Activated CD4-positive, alpha-beta T cell treated with anti-CD3 and anti-CD28 coated beads, Interleukin-2, amount 50 U/mL, for 24 hours (primary cell): ENCODE measurements at places on chromosomes 2 and 18.

GRCh38 chr18:2337552-2338141 is 233.7 kb downstream of the METTL4 start:
- DNase-seq: peak; percentile 13

GRCh38 chr18:73407506-73407905 is 539.7 kb upstream of the NETO1 start:
- DNase-seq: no peak

DNA sequence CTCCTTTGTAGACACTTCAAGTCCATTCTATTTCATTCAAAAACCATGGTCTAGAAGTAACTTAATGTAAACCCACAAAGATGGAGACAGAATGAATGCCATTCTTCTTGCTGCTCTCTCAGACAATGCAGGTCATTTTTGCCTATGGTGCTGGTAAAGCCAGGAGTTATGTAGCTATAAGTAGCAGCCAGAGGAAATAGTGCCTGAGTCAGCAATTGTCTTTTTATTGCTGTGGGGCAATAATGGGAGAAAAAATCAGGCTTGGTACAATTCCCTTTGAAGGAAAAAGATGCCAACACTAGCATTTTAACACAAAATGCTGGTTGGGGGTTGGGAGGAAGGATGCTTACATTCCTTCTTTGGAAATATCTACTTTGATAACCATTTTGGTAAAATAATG is 43.5 kb downstream of the SCN1A start:
- DNase-seq: no peak

DNA sequence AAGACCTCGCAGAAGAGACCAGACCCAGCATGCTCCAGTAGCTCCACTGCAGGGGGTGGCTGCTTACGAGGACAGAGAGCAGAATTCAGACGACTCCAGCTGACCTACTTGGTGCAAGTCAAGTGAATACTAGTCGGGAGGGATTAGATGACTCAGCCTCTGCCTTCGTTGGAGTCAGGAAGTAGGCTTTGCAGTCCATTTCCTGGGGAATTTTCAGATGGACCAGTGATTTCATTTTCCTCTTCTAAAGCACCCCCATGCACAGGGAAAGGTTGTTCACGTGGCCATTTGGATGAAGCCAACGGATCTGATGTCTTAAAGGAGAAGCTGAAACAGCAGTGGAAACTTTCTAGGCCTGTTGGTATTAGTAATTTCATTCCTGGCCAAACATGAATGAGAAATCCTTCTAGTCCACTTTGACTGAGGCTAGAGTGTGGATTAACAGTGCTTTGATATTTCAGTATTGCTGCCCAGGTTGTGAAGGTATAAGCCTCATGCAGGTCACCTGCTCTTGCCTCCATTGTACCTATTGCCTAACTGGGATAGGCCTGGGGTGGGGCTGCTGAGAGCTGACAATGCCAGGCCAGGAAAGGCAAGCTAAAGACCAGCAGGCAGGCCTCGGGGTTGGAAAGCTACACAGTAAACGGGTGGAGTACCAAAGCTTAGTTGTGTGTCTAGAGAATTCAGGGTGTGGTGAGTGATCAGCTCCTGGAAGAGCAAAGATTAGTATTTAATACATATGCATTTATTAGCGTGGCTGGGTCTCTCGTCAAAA is 117.6 kb upstream of the FOSL2 start:
- no peak for DNase-seq

GRCh38 chr2:189574793-189575475 is 5.7 kb downstream of the SLC40A1 start:
- no peak for DNase-seq

GRCh38 chr2:43609290-43609918 is 13.6 kb upstream of the THADA start:
- DNase-seq: no peak

GRCh38 chr2:29455200-29455860 is 340.1 kb downstream of the CLIP4 start:
- DNase-seq: no peak

- no peak for DNase-seq
Measured at GRCh38 chr18:33459612-33460011, 19.1 kb upstream of the CCDC178 start.

DNA sequence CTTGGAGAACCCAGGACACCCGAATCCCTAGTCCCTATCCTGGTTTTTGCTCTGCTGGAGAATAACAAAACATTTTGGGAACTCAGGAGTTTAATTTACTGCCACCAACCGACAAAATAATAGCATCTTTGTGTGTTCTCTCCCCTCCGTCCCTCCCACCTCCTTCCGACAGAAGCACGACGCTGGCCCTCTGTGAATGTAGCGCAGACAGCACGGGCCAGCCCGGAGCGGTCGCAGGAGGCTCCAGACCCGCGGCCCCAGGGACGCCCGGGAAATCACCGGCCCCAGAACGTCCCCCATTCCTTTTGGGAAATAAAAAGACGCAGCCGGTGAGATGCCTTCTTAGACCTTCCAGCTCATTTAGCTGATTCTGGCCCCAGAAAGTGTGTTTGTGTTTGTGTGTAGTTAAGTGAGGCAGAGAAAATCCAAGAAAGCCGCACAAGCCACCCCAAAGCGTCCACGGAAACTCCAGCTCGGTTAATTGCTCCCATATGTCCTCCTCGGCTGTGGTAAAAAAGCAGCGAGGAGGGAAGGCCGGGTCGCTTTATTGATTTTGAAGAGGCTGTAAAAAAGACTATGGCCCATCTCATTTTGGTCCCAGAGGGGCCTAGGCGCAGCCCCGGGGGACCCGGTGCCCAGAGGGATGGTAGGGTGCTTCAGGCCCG is 577 bp upstream of the TANC1 start:
- no peak for DNase-seq

DNA sequence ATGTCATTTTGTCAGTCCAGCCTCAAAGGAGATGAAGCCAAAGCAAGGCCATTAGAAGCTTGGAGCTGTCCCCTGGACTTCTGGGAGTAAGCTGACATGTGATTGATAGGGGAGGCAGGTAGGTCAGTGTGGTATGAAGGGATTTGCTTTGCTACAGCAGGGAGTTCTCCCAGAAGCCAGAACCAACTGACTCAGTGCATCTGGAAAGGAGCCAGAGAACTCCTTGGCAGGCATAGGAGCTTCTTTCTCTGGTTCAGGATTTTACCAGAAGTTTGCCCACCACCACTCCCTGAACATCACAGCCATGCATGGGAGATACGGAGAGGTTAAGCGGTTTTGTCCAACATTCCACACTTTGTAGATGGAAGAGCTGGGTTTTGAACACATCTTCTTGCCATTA is 24.5 kb upstream of the KCNE4 start:
- no peak for DNase-seq

GRCh38 chr2:237154082-237154638 is 68.5 kb downstream of the COPS8 start:
- DNase-seq: peak; percentile 59

- no peak for DNase-seq
Measured at GRCh38 chr2:23464156-23464555, 79.2 kb downstream of the KLHL29 start.

GRCh38 chr2:19649785-19650380 is 251.9 kb downstream of the TTC32 start:
- DNase-seq: no peak

- no peak for DNase-seq
Measured at GRCh38 chr18:61710082-61710620, 182.7 kb downstream of the RNF152 start.

DNA sequence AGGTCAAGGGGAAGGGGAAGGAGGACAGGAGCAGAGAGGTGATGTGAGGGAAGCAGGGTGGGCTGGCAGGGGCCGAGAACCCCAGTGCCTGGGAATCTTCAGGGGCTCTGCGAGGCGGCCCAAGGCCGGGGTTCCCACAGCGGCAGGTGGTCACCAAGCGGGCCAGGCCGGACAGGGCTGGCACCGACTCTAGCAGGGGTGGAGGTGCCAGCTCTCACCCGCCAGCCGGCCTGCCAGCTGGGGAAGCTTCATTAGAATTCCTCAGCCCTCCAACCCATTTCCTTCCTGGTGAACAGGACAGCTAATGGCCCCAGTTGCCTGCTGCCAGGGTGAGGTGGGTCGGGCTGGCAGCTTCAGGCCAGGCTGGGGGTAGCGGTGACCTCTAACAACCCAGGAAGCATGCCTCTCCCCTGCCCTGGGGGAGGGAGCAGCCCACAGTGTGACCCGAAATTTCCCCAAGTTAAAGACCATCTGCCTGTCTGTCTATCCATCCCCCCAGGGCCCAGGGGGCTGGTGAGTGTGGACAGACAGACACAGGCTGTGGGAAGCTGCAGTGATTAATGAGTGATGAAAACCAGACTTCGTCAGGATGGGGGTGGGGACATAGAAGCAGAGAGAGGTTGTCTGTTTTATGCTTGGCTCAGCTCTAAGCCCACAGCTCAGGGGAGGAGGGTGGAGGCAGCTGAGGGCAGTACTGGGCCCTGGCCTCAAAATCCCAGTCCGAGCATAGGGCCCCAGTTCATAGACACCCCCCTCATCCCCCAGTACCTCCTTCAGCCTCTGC is 144.1 kb downstream of the ZFP36L2 start:
- DNase-seq: no peak

DNA sequence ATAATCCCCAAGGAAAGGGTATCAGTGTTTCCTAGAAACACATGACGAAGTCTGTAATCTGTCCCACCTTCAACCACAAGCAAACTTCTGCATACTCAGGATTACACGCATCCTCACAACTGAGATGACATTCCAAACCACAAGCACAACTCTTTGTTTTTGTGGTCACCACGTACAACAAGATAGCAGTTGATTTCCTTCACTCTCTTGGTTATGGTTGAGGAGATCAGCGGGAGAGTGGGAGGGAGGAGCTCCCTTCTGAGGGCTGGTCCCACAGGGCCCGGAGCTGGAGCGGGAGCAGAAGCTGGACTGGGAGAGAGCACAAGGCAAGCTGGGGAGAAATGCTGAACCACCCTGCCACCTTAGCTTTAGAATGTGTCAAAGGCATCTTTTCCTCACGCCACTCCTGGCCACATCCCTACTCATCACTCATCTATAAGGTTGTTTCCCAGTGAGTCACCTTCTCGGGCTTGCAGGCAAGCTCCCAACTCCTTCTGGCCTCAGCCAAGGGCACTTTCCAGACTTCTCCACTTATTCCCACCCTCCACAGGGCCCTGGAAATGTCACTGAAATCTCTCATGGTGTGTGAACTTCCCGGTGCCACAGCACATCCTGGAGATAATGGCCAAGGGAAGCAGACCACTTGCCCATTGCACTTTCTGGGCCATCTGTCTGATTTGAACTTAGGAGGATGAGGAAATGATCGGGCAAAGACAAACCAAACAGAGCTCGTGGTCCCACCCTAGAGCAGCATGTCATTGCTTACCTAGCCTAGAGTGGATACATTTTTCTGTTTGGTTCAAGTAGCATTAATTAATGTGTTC is 98.9 kb upstream of the LGALSL start:
- DNase-seq: no peak

- peak; percentile 30 for DNase-seq
Measured at GRCh38 chr2:28276076-28276618, 116.5 kb upstream of the FOSL2 start.

GRCh38 chr18:79887181-79888000 is 64.1 kb downstream of the SLC66A2 start:
- DNase-seq: no peak

GRCh38 chr2:191008286-191008685 is 5.7 kb downstream of the STAT1 start:
- no peak for DNase-seq

DNA sequence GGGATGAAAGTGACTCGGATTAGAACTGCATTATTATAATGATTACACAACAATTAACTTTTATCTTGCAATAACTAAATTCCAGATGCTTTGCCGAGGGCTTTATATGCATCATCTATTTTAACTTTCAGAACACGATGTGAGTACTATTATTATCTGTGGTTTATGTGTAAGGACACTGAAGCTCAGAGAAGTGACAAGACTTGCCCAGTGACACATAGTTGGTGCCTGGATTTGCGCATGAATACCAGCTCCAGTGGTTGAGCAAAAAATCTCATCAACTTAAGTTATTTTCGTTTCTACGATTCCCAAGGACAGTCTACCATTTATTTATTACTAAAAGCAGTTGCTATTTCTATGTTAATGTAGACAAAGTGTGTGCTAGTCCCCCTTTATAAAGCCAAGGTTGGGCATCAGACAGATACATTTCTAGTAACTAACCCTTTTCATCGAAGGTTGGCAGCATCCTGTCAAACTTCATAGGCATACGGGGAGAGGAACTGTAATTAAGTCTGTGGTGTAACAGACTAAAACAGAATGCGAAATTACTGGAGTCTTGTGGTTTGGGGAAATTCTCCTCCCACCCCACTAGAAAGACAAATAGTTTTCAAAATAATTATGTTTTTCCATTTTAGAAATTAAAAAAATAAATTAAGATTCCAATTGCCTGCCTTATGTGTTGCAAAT is 73.2 kb upstream of the BOD1L2 start:
- no peak for DNase-seq

DNA sequence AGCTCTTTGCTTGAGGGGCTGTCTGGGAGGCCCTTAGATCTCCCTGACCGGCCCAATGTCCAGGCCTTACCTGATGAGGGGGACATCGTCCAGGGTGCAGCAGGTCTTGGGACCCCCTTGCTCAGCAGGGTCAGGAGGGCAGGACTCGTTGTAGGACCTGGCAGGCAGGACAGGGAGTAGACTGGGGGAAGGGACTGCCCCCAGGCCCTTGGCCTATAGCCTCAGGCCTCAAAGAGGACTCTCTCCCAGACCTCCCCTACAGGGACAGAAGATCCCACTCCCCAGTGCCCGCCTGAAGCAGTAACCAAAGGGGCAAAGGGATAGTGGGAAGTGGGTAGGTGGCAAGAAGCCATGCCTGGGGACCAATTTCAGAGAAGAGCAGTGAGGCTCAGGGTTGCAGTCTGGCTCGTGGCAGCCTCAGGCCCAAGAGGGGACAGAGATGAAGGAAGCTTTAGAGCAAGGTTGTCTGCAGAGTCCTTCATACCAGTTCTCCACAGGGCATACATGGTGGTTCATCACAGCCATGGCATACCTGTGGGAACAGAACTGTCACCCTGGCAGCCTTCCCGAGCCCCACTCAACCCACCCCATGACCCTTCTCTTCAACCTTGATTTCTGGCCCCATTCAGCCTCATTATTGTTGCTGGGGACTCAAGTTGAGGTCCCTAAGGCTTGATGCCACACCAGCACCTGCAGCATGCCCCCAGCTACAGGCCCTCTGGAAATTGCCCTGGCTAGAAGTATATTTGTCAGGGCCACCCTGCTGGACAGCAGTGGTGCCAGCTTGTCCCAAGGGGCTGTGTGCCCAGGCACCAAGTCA is 1.3 kb downstream of the TMEM150A start:
- DNase-seq: no peak

DNA sequence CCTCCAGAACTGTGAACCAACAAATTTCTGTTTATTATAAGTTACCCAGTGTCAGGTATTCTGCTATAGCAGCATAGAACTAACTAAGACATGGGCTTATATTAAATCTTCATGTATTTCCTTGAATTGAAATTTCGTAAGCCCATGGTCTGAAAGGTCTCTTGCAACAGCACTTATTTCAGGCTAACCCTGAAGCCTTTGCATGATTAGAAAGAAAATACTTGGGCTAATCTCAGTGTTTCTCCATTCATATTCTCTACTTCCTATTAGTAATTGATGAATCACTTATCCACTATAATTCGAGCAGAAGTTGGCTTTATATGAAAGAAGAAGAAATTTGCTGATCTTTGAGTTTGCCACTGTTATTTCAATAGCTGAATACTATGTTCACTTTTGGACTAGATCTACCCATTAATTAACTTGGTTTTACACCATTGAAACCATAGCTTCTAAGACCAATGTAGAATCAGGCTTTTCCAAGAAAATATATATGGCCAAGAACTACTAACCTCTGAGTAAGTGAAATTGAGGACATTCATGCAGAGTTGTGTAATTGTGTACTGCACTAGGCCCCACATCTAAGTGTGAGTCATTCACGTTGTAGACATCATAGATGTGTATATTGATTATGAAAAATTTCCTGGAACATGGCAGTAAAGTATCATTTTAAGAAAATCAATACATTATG is 731.6 kb downstream of the SOCS6 start:
- DNase-seq: no peak
